ENCODE measurements at places on chromosomes 3 and 15. TPM values are rescaled to one million over a fixed set of nuclear protein-coding genes. Genes with fewer than 3 reads are reported as not detected.

GRCh38 chr15:80783260-80783659 is 4.1 kb downstream of the CEMIP start:
- DNase-seq, result no peak

DNA sequence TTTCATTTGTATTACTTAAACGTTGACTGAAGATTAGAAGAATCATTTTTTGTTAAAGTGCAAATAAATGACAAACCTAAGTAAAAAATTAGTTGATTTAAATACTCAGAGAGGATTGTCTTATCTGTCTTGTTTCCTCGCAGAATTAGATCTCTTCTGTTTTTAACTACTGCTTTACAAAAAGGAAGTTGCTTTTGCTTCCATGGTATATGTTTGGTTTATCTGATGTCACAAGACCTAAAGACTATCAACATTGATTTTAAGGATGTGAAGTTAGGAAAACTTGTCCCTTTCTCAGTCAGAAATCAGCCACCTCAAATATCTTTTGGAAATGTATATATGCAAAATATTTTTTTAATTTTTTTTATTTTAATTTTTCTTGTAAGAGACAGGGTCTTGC is 28.7 kb downstream of the GPR171 start:
- no peak for DNase-seq

Gene GOLGA8T
- total RNA-seq, result not detected

DNA sequence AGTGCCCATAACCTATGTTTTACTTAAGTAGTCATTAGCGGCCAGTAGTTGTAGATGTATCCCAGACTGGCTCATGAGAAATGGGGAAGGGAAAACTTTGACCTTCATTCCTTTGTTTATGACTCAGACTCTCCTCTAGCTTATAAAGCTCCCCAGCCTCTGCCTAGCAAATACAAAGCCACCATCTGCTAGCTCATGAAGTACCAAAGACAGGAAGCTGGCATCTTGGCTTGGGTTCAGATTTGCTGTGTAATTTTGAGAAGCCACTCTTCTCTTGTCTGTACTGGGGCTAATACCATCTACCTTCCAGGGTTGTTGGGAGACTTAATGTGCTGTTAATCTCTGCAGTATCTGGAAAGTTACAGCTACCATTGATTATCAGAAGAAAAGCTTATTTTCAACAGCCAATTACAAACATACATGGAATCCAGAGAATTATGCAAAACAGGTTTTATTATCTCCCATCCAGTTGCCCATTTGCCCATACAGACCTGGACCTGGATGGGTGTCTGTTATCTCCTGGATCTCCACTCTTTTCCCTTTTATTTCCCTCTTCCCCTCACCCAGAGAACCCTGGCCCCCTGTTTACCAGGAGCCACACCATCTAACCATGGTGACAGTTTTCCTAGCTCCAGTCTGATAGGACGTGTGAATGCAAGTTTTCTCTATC is 153.8 kb downstream of the SEMA6D start:
- DNase-seq, result peak; percentile 84

DNA sequence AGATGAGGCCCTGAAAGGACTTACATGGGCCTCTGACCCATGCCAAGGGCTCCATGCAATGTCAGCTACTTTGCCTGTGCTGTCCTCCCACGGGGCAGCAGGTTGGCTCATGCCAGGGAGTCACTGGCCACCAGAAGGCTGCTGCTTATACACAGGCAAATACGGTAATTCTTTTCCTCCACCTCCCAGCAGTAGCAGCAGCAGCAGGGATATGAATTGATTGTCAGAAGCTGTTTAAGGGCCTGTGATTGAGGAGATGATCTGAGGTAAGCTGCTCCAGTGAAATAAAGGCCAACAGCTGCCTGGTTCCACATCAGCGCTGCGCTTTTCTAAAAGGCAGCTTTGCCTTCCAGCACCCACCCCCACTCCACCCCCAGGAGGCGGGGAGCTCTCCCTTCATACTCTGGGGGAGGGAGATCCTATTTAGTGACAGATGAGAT is 250.5 kb downstream of the SHQ1 start:
- DNase-seq, result no peak

DNA sequence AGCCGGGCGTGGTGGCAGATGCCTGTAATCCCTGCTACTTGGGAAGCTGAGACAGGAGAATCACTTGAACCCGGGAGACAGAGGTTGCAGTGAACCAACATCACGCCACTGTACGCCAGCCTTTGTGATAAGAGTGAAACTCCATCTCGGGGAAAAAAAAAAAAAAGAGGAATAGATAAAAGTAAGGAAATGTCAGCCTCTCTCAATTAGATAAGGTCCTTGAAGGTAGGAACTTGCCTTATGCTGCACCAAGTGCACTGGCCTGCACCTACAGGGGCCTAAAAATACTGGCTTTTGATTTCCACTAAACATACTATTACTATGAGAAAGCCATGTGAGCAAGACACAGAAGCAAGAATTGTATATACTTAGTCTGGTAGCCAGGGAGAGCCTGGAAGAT is 7.1 kb downstream of the RAF1 start:
- DNase-seq, result no peak
